ENCODE measurements at places on chromosomes 1 and 21.

- DNase-seq, result no peak
Measured at GRCh38 chr1:201324821-201325677, 41.7 kb downstream of the PKP1 start.

DNA sequence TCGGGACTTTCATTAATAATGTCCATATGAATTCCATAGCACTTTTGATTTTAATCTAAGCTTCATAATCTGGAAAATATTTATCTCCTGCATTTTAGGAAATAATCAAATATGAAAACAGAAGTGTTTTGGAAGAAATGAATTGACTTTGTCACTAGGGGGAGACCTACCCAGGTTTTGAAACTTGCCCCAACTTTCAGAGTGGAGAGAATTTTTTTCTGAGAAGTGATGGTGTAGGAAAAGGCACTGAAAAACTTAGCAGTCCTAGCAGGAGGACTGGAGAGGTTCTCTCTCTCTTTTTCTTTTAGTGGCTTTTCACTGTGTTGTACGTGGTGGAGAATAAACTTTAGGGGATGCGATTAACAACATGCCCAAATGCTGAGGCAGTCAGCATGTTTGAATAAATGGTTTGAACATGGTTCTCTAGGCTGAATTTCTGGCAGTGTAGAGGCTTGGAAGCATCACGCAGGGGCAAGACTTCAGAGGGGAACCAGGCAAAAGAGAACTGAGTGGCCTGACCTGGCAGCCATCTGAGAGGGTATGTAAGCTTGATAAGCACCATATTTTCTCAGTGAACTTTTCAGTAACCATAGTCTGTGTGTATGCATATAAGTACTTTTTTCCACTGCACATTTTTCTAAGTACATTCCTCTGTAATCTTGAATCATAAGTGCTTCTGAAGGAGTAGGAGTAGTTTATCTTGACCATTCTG is 68.3 kb upstream of the NEK7 start:
- peak; percentile 19 for DNase-seq

- no peak for DNase-seq
Measured at GRCh38 chr1:241706257-241706656, 54.2 kb downstream of the WDR64 start.

DNA sequence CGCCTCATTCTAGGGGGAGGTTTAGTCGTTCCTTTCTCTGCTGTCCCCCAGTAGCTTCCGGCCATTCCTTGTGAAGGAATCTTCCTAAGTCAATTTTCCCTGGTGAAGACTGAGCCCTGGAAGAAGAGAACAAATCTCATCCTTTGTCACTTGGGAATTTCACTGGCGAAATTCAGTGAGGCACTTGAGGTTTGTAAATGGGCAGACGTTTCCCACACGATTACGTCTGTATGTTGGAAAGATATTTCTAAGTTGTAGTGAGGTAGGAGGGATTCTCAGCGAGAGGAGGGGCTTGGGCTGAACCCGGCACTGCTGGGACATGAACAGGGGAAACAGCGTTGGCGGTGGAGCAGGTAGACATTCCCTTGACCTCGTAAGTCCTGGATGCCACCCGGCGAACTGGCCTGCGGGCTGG is 47.2 kb downstream of the GALNT2 start:
- no peak for DNase-seq

GRCh38 chr1:29424266-29424665 is 187.9 kb downstream of the PTPRU start:
- DNase-seq, result no peak

DNA sequence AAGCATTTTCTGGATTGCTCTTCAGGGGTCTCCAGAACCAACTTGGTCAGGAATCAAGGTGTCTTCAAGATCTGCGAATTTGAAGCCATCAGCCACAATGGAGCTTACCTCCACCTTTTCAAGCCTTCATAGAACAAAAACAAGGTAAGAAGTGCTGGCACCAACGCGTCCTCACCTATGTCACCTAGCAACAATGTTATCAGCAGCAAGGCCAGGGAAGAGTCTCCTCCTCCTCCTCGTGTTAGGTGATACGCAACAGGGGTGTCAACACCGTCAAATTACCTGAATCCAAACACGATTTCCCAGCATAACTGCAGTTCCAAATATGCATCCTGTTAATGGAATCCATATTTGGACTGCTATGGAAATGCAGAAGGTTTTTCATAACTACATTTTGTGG is 4.1 kb upstream of the TIAM1 start:
- no peak for DNase-seq

DNA sequence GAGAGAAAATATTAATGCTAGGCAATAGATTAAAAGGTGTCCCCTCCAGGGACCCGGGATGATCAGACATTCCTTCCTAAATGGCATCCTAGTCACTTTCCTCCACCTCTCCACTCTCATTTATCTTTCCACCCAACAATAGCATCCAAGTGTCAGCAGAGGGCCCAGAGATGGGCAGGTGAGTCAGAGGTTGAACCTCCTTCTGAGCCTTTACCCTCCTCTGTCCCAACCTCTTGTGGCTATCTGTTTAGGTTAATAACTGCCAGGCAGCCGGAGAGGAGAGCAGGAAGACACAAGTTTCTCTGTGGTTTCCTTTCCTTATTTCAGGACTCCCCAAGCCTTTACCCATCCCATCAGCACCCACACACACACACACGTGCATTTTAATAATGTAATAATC is 4.1 kb downstream of the GJA5 start:
- DNase-seq, result no peak
